ENCODE measurements at places on chromosomes 1 and 21.

DNA sequence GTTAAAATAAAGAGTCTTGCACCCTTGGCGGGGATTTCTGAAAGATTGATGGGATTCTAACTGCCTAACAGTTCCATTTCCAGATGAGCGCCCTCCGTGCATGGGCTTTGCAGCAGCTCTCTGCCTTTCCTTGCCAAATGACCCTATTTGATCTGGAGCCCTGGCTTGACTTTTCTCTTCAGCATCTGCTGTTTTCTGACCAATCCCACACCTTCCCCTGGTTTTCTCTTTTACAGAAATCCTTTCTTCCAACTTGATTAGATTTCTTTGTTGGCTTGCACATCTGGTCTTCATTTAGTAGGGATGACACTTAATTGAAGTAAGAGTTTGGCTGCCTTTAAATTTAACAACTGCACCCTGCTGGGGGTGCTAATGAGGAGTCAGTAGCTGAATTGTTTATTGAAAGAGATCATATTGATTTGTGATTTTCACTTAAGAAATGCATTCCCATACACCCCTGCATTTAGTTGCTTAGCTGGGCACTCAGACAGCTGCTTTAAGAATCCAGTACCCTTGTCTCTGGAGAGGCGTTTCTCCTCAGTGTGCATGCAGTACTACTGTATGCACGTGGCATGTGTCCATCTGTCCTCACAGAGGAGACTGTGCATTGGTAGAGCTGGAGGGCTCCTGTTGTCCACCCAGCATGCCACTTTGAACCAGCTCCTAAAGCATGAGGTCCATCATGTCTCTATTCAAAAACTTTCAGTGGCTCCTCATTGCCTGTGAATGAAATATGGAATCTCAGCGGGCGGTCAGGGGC is 99.7 kb downstream of the NOS1AP start:
- no peak for DNase-seq

DNA sequence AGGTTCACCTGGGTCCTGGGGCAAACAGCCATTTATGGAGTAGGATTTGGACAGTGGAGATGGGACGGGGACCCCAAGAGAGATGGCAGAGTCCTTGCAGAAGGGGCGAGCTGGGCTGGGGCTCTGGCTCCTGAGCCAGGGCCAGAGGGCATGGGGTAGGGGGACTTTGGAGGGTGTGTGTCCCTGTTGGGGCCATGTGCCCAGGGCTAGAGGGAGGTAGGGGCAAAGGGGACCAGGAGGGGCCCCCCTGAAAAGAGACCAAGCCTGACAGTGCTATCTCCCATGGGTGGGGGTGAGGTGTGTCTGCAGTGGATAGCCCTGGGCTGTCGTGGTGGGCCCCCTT is 92.3 kb downstream of the TRIM11 start:
- DNase-seq: no peak

GRCh38 chr1:31101147-31101502 is 35.6 kb upstream of the PUM1 start:
- DNase-seq: no peak

DNA sequence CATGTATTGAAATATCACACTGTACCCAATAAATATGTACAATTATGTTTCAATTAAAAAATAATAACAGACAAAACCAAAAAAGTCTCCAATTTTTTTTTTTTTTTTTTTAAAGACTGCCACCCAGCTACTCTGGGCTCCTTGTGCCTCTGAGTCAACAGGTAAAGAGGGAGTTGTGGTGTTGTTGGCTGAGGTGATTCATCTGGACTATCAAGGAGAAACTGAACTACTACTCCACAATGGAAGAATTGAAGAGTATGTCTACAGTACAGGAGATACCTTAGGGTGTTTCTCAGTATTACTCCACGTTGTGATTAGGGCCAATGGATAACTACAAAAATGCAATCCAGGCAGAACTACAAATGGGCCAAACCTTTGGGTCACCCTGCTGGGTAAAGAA is 67.9 kb downstream of the SCMH1 start:
- no peak for DNase-seq

DNA sequence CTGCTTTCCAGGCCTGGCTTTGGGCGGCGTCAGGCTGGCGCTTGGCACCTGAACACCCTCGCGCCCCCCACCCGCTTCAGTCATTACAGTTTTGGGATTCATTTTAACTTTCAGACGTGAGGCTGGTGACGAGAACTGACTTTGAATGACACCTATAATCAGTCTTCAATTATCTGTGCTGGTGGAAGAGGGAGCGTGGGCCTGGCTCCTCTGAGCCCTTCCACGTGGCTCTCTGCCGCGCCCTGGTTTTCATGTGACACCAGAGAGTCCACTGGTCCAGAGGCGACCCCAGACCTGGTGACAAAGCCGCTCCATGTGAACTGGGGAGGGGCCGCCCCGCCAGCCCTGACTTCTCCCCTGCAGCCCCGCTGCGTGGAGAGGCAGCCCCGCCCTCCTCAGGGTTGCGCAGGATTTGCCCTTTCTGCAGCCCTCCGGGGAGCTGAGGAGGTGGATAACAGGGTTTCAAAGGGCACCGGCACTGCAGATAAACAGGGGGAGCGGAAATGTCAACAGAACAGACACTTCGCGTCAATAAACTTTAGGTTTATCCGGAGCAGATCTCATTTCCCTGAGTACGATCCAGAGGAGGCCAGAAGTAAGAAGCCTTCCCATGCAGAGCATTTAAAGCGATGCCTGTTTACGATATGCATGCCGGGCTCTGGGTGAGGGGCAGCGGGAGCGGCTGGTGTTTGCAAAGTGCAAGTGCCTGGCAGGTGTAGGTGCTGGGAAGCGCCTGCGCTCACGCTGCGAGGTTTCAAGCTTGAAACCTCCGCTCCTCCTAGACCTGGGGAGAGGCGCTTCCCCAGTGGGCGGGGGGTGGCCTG is 56.4 kb downstream of the AJAP1 start:
- DNase-seq: no peak

DNA sequence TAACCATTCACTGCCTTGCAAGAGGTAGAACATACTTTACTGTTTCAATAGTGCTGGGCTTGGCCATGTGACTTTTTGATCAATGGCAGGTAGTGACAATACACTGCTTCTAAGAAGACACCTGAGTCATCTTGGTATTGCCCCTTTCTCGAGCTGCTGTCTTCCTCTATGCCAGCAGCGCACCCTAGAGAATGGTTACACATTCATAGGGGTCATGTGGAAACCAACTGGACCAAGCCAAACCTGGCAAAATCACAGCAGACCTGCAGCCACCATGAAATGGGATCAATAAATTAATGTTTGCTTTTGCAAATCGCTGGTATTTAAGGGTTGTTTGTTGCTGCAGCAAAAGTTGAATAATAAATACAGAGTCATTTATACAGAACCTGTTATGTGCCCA is 122.3 kb downstream of the GRIK1 start:
- DNase-seq: no peak

GRCh38 chr1:15347182-15347581 is 62.5 kb upstream of the EFHD2 start:
- DNase-seq: no peak

DNA sequence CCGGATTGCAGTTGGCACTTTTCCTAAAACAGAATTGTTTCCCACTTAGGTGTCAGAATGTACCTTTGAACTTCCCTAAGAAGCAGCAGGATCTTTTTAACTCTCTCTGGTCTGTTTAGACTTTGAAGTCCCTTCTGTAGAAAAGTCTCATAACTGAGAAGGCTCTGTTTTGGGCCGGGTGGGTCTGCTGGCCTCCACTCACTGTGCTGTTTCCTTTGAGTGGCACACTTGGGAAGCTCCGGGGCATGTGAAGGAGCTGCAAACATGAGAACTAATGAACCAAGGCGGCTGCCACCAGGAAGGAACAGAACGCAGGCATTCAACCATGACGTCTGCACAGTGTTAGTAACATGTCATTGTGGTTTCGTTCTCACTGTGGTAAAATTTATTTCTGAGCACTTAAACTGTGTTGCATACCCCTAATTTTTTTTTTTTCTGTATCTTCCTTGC is 19.5 kb upstream of the NCMAP start:
- DNase-seq: peak; percentile 75

GRCh38 chr1:192713921-192714320 is 78.0 kb downstream of the RGS13 start:
- no peak for DNase-seq
